H7 (cell line): ENCODE measurements at places on chromosomes 6 and 20. TPM values are rescaled to one million over a fixed set of nuclear protein-coding genes. Genes with fewer than 3 reads are reported as not detected.
A peak's percentile ranks its signal among the peaks of the same experiment; 100 is the strongest.

Gene ZBTB9
- 15.5 and 16.4 TPM in 2 replicates for total RNA-seq

Gene TINAG
- total RNA-seq = not detected in 2 replicates

Gene CD109
- total RNA-seq = 1.3 and 1.4 TPM in 2 replicates

Gene MPC1
- total RNA-seq = 6.8 and 15.2 TPM in 2 replicates

Gene SIGLEC1
- total RNA-seq = not detected in 2 replicates

Gene ZNF343
- total RNA-seq = 6.5 and 7.8 TPM in 2 replicates

Gene CTCFL
- total RNA-seq = 8.2 and 14.2 TPM in 2 replicates

Gene TSHZ2
- 0.07 and 0.31 TPM in 2 replicates for total RNA-seq

- no peak for DNase-seq
Measured at GRCh38 chr6:165751486-165751885, 88.4 kb upstream of the PDE10A start.

DNA sequence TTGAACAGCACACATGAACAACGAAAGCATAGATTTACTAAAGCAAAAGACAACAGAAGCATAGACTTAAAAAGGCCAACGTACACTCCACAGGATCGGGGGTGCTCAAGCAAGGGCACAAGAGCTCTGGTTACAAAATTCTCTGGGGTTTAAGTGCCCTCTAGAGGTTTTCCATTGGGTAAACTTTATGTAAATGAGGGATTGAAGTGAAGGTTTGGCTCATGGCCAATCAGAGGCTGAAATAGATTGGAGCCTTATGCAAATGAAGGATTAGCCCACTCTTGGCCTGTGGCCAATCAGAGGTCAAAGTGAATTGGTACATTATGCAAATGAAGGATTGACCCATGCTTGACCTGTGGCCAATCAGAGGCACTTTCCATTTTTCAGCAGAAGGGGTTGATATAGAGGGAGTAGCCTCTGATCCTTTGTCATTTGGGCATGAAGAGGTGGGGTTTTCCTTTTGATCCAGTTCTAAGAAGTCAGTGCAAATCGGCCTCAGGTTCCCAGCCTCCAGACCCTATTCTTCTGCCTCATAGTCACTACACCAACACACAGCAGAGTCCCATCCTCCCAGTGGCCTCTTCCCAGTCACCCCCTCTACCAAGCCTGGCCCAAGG lies 244.9 kb downstream of the THBS2 start:
- DNase-seq = no peak

DNA sequence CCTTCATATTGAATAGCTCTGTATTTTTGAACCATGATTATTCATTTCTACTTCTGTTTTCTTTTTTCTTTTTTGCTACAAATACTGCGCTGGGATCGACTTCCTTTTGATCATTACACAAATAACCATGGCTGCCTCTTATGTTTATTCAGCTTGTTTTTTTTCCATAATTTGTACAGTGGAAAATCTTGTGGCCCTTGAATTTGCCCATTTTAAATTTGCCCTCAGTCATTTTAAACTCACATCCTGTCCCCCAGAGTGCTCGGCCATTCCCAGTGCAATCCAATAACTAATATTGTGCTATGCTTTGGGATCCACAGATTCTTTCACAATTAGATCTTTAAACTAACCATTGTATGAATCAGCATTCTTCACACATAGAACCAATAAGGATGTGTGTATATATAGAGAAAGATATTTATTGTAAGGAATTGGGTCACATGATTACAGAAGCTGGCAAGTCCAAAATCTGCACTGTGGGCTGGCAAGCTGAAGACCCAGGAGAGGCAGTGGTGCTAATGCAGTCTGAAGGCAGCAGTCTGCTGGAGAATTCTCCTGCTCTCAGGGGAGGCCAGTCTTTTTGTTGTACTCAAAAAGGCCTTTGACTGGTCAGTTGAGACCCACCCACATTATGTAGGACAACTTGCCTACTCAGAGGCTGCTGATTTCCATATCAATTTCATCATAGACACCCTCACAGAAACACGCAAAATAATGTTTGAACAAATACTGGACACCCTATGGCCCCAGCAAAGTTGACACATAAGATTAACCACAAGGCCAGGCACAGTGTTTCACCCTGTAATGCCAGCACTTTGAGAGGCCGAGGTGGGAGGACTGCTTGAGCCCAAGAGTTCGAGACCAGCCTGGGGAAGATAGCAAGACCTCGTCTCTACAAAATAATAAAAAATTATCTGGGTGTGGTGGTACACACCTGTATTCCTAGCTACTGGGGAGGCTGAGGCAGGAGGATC lies 147.1 kb downstream of the MTHFD1L start:
- no peak for DNase-seq

GRCh38 chr6:52317841-52318581 lies 33.5 kb upstream of the MCM3 start:
- DNase-seq = no peak

GRCh38 chr20:1254254-1254653 lies 11.8 kb upstream of the SNPH start:
- DNase-seq = no peak

DNA sequence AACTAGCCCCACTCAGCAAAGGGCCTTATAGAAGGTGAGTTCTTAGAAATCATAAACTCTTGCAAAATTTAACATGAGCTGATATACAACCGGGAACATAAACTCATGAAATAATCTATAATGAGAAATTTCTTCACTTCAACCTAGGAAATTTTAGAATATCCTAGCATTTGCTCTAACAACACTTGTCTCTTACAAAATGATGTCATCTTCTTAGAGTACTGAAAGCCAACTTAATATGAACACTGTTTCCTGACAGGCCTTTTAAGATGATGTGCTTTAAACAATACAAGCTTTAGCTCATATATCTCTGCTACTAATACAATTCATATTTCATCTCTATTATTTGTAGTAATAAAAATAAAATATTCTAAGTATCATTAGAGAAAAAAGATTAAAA lies 932 bp downstream of the PACRG start:
- DNase-seq = no peak

DNA sequence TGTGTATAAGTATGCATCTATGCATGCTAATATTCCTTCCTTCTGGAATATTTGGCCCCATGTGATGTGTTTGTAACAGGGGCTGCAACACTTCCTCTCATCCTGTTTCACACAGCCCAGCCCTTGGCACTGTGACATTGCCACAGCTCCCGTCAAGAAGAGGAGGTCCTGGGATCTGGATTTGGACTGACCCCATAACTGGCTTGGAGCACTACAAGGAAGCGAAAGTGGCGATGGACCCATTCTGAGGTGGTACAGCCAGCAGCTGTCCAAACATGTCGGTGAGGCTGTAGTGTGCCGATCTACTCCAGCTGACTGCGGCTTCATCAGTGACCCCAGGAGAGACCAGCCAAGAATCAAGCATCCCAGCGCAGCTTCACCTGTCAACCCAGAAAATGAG lies 18.2 kb downstream of the SYNDIG1 start:
- DNase-seq = no peak

DNA sequence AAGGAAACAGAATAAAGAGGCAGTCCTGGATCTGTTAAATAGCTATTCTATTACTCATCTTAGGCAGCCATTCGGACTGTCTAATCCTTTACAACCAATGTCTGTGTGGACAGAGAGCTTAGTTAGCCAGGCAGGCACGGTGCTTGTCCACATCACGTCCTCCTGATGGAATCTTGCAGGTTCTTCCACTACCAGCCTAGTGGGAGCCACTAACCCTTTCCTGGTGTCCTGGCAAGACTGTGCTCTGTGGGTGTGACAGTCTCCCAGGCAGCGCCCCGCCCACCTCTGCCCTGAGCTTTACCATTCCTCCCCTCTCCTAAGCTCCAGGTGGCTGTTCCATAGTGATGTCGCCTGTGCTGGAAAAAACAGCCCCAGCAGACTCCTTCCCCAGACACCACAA lies 78.3 kb upstream of the CLDN20 start:
- peak; percentile 69 for DNase-seq

DNA sequence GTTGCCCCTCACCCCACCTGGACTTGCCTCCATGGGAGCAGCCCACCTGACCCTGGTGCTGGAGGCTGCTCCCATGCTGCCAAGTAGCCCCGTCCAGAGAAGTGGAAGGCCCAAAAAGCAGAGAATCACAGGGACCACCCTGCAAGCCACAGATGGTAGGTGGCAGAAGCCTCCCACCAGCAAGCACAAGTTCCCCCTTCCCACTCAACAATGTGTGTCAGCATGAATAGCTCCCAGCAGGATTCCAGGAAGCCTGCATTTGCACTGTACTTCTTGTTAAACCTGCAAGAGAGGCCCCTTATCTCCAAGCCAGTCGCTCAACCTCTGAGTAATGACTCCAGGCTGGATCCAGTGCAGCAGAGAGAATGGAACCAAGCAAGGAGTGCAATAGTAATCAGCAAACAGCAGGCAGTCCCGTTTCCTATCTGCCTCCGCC lies 180.8 kb upstream of the CST7 start:
- no peak for DNase-seq

- DNase-seq = no peak
Measured at GRCh38 chr6:144278659-144279314, 6.3 kb upstream of the UTRN start.

DNA sequence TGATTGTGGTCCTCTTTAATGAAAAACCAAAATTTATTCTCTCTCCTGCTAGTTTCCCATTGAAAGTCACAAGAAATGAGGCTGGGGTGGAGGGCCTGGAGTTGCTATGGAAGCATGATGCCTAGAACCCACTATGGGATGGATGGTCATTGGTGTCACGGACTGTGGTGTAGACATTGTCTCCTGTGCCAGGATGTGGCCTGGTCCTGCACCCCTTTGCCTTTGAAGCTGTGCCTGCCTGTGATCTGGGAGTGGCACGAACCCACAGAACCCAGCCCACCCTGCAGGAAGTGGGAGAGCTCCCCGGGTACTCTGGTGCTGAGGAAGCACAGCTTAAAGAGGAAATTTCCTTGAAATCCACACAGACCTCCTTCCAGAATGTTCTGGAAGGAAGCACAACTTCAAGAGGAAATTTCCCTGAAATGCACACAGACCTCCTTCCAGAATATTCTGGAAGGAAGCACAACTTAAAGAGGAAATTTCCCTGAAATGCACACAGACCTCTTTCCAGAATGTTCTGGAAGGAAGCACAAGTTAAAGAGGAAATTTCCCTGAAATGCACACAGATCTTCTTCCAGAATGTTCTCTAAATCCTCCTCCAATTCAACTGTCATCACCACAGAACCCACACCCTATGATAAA lies 105.6 kb downstream of the CDH26 start:
- DNase-seq = no peak

- no peak for DNase-seq
Measured at GRCh38 chr20:41320976-41321375, 3.4 kb upstream of the ZHX3 start.

DNA sequence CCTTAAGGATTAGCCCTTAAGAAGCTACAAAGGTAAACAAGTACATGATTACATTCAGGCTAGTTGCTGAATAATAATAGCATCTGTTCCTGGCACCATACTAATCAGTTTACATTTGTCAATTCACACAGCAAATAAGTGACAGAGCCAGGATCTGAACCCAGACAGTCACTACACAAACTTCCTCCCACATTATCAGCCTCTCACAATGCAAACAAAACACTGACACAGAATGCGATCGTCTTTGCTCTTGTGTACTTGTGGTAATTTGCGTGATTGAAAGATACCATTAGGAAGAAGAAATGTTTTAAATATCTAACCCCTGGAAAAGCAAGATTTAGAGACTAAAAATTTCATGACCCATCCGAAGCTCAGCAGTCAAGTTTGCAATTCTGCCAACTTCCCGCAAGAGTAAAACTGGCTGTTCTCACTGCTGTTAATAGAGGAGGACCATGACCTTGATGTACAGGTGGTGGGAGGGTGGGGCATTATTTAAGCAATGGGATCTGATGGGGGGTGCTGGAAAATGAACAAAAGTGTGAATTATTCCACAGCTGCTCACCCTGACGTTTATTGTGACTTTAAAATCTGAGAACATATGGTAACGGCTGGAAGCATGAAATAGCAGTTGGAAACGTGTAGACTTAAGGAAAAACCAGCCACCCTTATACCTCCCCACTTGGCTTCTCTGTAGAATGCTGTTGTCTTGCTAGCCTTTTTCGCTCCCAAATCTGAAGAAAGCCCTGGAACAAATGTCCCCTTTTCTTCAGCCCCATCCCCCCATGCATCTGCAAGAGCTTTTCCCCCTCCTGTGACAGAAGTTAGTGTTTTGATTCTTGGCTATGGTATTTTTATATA lies 95.3 kb upstream of the ARMC2 start:
- no peak for DNase-seq

- DNase-seq = no peak
Measured at GRCh38 chr6:28254121-28254519, 2.1 kb upstream of the ZKSCAN4 start.

DNA sequence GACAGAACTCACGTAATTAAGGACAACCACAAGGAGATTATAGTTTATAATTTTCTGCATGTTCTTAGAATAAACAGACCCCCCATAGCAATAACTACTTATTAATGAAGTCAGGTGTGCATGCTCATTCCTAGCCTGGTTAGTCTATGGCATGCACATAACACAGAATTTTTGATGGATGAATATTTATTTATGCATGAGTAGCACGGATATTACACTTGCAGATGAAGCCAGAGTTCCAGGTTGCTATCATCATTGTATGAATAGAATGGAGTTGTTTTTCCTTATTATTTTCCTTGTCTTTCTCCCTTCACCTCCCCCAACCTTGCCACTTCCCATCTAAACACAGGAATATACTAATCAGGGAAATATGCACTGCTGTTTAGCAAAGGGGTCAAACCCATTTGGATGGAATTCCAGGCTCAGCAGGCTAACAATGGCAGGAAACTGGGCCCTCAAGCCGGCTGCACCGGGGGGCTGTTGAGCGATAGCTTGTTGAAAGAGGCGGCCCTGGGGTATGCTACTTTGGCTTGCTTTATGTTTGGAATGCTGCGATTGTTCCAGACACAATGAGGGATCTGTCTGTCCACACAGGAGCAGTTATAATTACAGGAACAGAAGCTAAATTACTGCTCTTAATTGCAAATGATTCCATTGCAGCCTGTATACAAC lies 112.6 kb downstream of the TMEM170B start:
- peak; percentile 55 for DNase-seq

DNA sequence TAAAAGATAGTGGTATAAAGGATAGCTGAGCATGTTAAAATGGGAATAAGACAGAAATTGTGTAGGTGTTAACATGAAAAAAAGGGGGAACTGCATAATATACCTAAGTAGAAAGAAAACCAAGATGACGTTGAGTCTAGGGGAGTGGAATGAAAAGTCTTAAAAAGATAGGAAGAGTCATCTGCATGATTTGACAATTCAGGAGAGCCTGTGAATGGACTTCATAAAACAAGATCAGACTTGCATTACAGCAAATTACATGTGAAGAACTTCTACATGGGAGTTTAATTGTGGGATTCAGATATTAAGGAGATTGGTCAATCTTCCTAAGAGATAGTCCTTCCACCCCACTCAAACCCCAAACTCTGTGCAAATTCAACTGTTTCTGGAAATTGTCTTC lies 85.5 kb downstream of the WASF1 start:
- no peak for DNase-seq

- no peak for DNase-seq
Measured at GRCh38 chr20:15814360-15814759, 758.9 kb downstream of the KIF16B start.

DNA sequence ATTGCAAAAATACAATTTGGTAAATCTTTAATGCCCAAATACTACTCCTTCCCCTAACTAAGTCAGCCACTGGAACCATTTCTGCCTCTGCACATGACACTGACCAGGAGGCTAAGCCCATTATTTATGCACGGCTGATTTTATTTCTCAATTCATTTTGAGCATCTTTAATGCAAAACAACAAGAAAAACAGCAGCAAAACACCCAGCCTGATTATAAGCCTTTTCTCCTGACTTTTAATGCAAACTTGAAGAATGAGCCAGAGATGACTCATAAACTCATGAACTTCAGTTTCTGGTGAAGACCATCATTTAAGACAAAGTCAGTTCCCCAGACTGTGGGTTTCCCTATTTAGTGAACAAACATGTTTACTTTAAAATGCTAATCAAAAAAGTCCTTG lies 51.6 kb downstream of the CYP24A1 start:
- no peak for DNase-seq
